ENCODE measurements at places on chromosomes 6 and 20.

DNA sequence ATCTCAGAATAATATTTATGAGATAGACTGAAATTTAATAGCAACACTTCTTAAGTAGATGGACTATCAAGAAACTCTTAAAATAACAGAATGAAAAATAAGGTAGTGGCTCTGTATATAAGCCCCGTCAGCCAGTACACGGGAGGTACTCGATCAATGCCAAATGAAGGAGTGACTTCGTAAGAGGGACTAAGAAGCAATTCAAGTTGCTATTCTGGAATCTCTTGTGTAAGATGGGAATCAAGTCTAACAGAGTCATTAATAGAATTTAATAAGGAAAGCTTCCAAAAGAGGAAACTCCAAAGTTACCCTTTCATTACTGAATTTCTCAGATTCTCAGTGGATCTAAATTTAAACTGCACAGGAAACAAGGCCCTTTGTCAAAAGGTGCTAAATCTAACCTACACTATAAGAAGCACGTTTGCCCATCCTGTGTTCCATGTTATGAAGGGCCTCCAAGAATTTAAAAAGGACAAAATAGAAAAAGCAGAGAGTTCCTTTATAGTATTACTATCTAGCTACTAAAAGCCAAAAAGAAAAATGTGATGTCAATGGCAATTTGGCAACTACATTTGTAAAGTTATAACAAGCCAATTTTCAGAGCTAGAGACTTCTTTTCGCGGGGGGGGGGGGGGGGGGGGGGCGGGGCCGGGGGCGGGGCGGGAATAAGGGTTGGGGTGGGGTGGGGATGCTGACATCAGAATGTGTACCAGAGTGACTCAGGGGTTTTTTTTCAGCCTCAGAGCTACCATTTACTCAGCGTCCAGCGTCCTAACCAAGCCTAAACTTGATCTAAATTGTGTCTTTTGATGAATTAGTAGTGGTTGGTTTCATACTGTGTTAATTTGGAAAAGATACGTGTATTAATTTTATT lies 200.6 kb downstream of the GMPR start:
- DNase-seq: no peak

DNA sequence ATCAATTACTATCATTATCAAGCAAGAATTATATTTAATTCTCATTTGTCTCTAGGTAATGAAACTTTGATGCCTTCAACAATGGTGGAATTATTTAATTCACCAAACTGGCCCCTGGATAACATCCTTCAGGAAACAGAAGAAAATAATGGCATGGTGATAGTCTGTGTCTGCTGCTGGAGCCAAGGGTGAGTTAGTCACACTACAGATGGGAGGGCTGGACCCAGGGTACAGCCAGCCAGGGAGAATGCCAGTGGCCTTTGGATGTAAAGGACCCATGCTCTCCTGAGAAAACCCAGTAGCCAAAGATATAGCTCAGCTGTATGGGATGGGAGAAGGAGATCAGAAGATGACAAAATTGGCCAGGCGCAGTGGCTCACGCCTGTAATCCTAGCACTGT lies 60.0 kb upstream of the CNKSR3 start:
- no peak for DNase-seq

GRCh38 chr6:143034689-143035334 lies 25.9 kb upstream of the AIG1 start:
- DNase-seq: peak; percentile 18

- no peak for DNase-seq
Observed at GRCh38 chr6:160520043-160520904, 143.8 kb downstream of the LPA start.

DNA sequence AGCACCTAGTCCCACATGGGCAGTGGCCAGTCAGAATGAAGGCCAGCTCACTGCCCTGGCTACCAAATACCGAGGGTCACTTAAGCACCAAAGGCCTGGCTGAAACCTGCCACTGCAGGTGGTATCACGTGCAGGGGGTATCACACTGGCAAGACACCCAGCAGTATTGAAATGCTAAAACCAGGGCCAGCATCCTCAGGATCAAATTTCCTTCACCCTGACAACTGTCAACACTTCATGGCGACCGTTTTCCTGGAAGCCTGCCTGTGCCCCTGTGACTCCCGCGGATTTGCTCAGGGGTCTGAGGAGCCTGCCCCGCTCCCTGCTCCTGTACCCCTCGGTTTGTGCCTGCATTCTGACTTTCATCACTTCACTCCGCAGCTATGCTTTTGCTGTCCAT lies 151.1 kb downstream of the TTLL2 start:
- DNase-seq: no peak

GRCh38 chr20:13261460-13262301 lies 40.6 kb downstream of the ISM1 start:
- DNase-seq: peak; percentile 41

DNA sequence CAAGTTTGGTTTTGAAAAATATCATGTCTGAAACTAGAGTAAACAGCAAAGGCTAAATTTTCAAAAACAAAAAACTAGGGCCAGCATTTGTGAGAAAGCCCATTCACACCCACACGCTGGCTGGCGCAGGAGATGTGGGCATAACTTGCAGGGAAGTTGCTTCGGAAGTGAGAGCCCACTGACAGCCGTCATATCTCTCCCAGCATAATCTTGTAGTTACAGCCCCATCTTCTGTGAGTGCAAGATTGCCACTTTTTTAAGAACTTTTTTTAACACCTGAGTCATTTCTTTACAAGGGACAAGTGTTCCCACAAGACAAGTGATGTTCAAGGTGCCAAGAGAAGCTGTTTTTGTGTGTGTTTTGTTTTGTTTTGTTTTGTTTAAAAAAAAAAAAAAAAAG lies 212.5 kb upstream of the CNR1 start:
- DNase-seq: peak; percentile 18

DNA sequence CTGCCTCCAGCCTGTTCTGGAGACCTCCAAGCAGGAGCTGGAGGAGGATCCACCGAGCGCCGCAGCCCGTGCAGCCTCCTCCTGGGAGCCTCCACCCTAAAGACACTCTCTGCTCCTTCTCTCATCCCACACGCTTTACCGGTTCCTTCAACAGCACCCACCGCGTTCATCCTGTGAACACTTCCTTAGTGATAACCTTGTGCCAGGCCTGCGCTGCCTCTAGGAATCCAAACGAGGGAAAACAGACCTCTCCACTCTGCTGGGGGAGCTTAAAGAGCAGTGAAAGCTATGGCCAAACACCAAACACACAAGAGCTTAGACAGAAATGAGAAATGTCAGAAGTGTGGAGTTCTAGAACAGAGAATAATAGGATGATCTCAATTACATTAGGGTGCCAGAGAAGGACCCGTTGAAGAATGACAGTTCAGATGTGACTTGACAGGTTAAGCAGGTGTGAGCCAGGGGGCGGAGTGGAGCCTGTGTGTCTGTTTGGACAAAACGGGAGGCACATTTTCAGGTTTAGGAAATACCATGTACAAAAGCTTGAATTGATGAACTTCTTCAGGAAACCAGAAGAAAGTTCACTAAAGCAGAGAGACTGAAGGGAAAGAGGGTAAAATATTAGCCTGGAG lies 28.5 kb upstream of the HLA-DRB5 start:
- no peak for DNase-seq

GRCh38 chr6:12381587-12381986 lies 91.4 kb downstream of the EDN1 start:
- no peak for DNase-seq

DNA sequence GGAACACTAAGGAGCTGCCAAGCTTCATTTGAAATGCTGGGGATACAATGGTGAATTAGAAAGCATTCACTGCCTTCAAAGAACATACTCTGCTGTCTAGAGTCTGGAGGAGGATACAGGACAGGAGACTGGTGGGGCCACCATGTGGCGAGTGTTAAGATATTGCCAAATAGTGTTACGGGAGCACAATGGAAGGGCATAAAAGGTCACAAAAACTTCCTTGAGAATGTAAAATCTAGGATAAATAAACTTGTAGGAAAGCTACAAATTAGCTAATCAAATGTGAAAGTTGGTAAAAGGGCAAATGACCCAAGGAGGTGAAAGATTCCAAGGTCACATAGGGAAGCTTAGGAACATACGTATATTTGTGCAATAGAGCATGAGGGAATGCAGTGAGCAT lies 271.7 kb downstream of the RFPL4B start:
- DNase-seq: no peak

- DNase-seq: no peak
Observed at GRCh38 chr20:53660078-53660909, 66.7 kb upstream of the ZNF217 start.

- no peak for DNase-seq
Observed at GRCh38 chr6:118165500-118165899, 258.4 kb downstream of the SLC35F1 start.

DNA sequence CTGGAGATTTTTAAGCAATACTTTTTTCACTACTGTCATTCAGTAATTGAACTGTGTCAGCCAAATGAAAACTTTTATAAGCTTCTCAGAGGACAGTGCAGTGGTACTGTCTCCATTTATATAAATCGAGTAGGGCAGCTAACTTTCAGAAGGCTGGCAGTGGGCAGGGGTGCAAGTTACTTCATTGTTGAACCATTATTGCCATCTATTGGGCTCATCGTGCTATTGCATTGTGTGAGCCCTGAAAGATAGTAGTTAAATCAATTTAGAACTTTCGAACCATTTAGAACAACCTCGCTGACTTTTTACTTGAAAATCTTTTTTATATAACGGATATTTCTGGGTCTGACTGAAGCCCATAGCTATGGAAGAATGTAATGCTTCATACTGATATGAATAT lies 347.8 kb upstream of the PLCB4 start:
- no peak for DNase-seq

DNA sequence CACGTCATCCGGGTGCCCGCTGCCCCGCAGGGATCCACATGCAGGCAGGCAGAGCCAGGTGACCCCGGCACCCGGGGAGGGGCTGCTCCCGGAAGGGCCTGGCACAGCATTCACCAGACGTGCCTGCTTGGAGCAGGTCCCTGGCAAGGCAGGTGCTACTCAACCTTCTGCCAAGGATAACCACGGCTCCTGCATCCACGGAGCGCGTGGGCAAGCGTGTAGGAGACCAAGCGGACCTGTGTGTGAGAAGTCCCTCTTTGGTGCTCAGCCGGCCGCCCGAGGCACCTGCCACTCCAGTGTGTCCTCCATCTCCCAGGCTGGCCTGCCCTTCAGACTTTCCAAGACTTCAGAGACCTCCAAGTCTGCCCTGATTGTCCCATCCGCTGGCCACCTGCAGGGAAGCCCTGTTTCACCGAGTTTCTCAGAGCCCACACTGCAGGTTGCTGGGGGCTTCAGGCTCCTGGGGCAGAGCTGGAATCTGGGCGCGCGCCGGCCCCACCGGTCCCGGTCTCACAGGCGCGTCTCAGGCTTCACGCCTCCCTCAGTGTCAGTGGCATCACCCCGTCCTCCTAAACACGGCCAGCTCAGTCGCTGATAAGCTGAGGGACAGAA lies 124.3 kb downstream of the DLL1 start:
- DNase-seq: no peak

GRCh38 chr20:40955326-40955725 lies 73.3 kb upstream of the TOP1 start:
- DNase-seq: no peak

- peak; percentile 22 for DNase-seq
Observed at GRCh38 chr20:45044084-45044573, 56.8 kb downstream of the KCNS1 start.

- no peak for DNase-seq
Observed at GRCh38 chr6:36149476-36149875, 19.2 kb downstream of the MAPK13 start.

DNA sequence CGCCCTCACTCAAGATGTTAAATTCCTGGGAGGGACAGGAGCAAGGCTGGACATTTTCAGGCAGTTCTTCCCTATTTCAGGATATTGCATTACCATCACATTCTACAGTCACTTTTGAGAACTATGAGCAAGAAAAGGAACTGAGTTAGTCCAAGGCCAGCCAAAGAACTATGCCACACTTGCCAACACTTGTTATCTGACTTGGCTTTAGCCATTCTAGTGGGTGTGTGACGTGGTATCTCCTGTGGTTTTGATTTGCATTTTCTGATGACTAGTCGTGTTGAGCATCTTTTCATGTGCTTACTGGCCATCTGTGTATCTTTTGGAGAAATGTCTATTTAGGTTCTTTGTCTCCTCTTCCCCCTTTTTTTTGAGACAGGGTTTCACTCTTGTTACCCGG lies 12.0 kb downstream of the XRN2 start:
- no peak for DNase-seq

DNA sequence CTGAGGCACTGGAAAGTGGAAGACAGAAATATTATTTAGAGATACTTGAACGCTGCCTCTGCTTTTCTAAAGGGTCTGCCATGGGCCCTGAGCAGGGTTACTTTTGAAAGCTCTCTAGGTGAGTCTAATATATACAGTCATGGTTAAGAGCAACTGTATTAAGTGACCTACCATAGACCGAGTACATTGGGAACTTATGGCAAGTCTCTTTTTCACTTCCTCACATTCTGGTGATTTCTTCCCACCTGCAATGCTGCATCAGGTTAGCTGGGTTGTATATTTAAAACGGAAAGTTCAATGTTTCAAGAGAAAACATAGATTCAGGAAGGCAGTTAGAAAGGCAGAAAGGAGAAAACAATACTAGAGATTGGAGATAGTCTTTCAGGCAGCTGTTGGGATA lies 154.7 kb downstream of the PHF3 start:
- no peak for DNase-seq

GRCh38 chr6:136609873-136610706 lies 59.9 kb upstream of the MAP7 start:
- peak; percentile 50 for DNase-seq

DNA sequence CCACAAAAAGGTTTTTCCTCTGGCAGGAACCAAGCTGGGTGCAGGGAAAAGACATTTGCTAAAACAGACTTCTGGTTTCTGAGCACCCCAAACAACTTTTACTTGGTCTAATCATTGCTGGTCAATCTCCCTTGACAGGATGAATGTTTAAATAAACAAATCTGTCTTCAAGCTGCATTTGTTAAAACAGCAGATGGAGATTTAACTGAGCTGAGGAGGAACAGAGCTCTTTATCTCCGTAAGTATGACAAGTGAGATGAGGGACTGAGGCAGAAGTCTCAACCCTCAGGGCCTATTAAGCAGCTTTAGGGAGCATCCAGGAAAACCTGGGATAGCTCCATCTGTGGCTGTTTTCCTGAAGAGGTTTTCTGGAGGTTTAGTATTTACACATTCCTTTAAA lies 40.6 kb downstream of the NINL start:
- DNase-seq: no peak

- no peak for DNase-seq
Observed at GRCh38 chr6:154625721-154626120, 107.5 kb upstream of the SCAF8 start.
